ENCODE measurements at places on chromosomes 2 and 18. TPM values are rescaled to one million over a fixed set of nuclear protein-coding genes. Genes with fewer than 3 reads are reported as not detected.

GRCh38 chr2:12712881-12713280, 3.9 kb upstream of the TRIB2 start:
- DNase-seq, result no peak

GRCh38 chr2:191738667-191739066, 60.7 kb downstream of the NABP1 start:
- no peak for DNase-seq

DNA sequence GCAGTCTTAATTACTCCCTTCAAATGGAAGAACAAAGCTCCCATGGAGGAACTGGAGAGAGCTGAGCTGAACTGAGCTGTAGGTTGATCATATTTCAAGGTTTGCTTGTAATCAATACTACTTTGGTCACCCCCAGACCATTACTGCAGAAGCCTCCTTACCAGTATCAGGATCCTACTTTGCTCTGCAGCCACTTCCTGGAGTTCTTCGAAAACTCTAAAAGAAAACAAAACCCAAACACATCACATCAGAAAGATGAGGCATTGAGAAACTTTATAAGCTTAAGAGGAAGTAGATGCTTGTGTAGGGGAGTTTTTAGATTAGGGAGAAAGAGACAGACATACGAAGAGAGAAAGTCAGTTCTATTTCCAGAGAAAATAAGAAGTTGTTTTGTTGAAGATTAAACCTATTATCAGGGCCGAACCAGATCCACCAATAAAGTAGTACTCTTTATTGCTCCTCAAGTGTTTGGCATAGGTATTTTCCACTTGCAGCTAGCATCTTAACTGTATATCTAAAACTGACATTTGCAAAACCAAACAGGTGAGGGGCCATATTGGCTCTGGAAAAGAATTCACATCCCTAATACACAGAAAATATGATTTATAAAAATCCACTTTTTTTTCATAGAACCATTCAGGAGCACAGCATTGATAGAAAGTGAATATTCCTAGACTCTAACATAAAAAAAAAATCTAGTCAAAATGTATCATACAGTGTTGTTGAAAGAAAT, 166.9 kb upstream of the KLF7 start:
- no peak for DNase-seq

GRCh38 chr18:47108998-47109405, 41.3 kb downstream of the HDHD2 start:
- no peak for DNase-seq

- no peak for DNase-seq
Observed at GRCh38 chr2:57407772-57408201, 638.8 kb upstream of the VRK2 start.

DNA sequence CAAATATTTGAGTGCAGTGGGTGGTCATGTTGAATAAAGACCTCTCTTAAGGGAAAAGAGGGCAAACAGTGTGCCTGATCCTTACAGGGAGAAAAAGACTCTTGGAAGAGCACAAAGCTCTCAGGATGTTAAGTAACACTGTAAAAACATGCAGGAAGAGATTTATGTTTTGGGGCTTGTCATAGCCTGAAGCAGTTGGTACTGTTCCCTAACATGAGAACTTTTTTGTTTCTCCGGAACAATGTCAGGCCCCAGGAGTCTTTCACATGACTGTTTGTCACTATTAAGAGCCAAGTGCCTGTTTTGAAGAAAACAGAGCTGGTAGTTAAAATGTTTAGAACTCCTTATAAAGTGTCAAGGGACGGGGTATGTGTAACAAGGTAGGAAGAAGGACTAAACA, 83.7 kb upstream of the B3GNT2 start:
- no peak for DNase-seq

DNA sequence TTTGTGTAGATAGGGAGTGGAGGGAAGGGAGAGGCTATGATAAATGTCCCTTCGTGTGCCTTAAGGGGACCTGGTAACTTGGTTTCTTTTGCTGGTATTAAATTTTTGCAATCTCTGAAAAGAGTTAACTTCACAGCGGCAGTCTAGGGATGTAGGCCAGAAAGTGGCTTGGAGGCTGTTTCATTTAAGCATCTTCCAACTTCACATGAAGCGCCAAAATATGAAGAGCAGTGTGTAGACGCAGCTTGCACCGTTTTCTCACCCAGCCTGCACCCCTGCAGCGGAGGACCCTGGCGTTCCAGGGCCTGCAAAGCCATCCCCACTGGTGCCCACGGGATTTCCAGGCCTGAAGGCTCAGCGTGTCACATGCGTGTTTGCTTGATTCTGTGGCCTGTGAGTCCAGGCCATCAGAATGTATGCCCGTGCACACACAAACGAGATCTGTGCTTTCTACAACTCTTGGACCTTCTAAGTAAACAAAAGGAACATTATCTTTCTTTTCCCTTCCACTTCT, 87.2 kb upstream of the EPB41L3 start:
- DNase-seq, result no peak

Gene LYG1
- 0.93 TPM for total RNA-seq

DNA sequence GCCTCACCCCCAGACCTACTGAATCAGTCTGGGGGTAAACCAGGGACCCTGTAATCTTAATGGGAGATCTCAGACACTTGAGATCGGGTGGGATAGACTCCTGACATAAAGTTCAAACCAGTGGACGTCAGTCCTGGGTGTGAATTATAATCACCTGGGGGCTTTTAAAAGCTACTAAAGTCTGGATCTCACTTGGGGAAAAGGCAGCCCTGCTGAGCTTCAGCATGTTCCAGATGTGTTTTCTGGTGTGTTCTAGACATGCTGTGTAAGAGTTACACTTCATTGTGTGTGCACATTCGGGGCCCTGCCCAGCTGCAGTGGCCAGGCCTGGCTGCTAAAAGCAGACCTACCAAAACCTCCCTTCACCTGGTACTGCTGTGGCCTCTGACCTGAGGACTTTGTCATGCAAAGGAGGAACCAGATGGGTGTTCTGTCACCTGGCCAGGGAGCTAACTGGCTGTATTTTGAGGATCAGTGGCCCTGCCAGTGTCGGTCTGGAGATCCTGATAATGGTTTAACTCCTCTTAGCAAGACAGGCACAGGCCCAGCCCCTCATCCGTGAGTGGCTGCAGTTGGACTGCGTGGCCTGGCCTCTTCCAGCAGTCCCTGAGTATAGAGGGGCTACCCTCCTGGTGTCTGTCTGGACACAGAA, 10.6 kb downstream of the RRM2 start:
- no peak for DNase-seq

- peak; percentile 22 for DNase-seq
Observed at GRCh38 chr18:46067438-46068007, 4.5 kb downstream of the PSTPIP2 start.

DNA sequence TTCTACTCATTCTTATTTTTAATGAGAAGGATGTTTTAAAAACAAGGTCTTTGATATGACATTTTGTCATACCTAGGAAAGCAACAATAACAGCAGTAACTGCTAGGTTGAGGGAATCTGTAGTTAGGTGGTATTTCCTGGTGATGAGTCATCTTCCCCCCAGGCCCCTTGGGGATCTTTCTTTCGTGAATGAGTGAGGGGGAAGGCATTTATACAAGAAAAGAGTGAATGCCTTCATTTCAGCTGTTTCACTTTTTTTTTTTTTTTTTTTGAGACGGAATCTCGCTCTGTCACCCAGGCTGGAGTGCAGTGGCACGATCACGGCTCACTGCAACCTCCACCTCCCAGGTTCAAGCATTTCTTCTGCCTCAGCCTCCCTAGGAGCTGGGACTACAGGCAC, 108.6 kb downstream of the MAP4K4 start:
- no peak for DNase-seq

DNA sequence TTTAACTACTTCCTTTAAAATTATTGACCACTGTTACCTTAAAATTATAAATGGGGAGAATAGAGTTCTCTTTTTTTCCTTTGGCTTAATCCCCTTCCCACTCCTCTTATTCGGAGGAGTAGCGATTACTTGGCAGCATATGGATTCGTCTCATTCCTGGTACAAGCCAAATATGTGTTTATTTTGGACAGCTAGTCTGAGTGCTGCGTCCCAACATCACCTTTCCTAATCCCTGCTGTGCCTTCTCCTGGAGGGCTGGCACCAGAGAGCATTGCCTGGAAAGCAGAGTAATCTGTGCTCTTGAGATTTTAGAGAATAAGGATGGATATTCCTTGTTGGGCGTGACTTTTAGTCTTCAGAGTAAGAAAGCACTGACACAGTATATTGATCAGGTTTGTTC, 185.6 kb downstream of the AGAP1 start:
- DNase-seq, result no peak

Gene NIF3L1
- 40.7 TPM for total RNA-seq

Gene RAD51AP2
- not detected for total RNA-seq

GRCh38 chr2:235570966-235571692, 77.3 kb downstream of the AGAP1 start:
- DNase-seq, result no peak

DNA sequence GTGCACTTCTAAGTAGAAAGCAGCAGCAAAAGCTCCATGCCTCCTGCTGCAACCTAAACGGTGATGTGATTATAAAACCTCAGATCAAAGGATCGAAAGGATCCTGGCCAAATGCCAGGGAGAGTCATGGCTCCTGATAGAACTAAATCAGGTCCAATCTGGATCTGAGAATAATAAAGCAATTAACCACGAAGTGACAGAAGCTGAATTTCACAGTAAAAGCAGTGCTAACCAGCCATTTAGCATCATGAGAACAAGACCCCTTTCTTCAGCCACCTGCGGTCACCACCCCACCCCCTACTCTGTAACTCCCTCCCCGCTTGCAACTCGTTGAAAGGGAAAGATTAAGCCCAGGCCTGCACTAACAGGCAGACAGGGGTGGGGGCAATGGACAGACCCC, 748.7 kb downstream of the BCL11A start:
- no peak for DNase-seq

- no peak for DNase-seq
Observed at GRCh38 chr2:59237311-59237710, 996.2 kb upstream of the FANCL start.

Gene C2orf76
- 5.0 TPM for total RNA-seq

Gene PAX8
- 7.5 TPM for total RNA-seq

Gene AKAIN1
- not detected for total RNA-seq

Gene TET3
- 27.5 TPM for total RNA-seq

Gene SCTR
- not detected for total RNA-seq

Gene MALT1
- total RNA-seq, result 22.6 TPM

DNA sequence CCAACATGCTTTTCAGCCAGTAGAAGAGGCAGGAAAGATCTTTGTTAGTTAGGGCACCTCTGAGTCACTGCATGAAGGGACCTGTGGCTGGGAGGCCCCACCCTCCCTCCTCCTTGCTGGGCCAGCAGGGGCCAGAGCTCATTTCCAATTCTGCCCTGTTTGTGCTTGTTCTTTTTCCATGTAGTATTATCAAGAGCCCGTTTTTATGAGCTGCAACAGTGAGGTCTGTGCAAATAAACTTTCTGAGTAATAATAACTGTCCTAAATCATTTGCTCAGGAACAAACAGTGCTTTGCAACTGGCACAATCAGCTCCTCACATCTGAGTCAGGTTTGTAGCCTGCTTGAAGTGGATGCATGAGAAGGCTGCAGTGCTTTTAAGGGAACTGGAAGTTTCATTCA, 128.0 kb downstream of the ARL4C start:
- DNase-seq, result peak; percentile 61

DNA sequence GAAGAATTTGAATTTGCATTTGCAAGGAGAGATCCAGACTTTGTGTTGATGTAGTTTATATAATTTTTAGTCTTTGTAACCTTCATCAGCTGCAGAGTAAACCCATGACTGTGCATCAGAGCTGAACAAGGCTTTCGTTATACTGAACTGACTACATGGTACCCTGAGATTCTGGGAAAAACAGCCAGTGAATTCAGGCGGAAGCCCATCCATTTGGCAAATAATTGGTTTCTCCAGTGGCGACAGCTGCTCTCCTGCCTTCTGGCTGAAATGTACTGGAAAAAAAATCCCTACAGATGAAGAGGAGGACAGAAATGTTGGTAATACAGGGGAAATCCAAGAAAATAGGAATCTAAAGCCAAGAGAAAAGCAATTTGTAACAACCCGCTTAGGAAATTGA, 657.5 kb upstream of the CDH7 start:
- DNase-seq, result no peak

All from Caco-2 (cell line).